ENCODE measurements at places on chromosomes 7 and 10.

- DNase-seq = no peak
Measured at GRCh38 chr7:53205006-53205405, 169.6 kb downstream of the POM121L12 start.

- no peak for DNase-seq
Measured at GRCh38 chr7:80613519-80613918, 24.9 kb upstream of the CD36 start.

GRCh38 chr10:89548673-89549072, 13.3 kb upstream of the SLC16A12 start:
- DNase-seq = no peak

GRCh38 chr10:26837139-26837538, 23.6 kb downstream of the ABI1 start:
- no peak for DNase-seq

- DNase-seq = no peak
Measured at GRCh38 chr7:45646207-45646821, 72.1 kb downstream of the ADCY1 start.

- no peak for DNase-seq
Measured at GRCh38 chr10:129323879-129324278, 143.2 kb upstream of the MGMT start.

GRCh38 chr10:123496996-123497660, 169.0 kb upstream of the GPR26 start:
- DNase-seq = no peak

- no peak for DNase-seq
Measured at GRCh38 chr10:2256241-2256640, 518.9 kb upstream of the ADARB2 start.

GRCh38 chr10:34567659-34568253, 247.3 kb downstream of the PARD3 start:
- no peak for DNase-seq

- DNase-seq = no peak
Measured at GRCh38 chr10:48249763-48250351, 24.6 kb downstream of the FRMPD2 start.

DNA sequence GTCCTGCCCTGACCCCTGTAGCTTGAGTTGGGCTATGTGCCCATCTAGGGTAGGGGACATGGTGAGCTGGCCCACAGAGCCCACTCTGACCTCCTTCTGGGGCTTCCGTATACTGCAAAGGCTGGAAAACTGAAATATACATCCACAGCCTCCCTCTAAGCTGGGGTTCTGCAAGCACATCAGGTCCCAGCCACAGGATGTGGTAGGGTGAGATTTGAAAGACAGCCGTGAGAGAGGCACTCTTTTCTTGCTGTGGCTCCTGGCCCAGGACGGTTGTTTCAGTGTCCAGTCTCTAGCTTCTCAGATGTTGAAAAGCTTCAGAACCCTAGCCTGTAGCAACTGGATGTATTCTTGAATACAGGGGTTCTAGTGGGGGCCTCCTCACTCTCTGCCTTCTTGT, 60.1 kb upstream of the ADRB1 start:
- DNase-seq = no peak

DNA sequence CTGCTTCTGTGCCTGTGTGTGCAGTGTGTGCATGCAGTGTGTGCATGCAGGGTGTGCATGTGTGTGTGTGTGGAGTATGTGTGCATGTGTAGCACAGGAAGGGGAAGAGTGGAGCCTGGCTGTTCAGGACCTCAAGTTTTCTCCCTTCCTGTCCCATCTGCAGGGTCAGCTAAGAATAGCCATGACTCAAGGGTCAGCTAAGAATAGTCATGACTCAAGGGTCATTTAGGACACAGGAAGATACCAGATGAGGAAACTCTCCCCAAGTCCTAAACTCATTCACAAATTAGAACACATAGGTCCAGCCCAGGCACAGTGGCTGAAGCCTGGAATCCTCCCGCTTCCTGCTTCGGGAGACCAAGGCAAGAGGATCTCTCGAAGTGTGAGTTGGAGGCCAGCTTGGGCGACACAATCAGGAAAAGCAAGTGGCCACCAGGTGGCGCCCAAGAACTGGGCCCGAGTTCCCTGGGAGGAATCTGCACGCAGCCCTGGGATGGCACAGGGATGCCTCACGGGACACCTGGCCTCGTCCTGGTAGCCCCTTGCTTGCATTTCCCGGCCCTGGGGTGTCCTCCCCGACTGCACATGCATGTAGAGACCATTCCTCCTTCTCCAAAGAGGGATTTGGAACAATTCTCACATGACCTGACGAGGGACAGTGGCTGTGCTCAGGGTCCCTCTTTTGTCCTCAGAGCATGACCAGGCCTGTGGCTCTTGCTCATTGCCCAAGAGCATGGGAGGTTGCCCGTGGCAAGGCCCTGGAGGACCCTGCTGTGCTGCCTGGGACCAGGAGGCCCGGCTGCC, 21.4 kb upstream of the VOPP1 start:
- peak; percentile 41 for DNase-seq

DNA sequence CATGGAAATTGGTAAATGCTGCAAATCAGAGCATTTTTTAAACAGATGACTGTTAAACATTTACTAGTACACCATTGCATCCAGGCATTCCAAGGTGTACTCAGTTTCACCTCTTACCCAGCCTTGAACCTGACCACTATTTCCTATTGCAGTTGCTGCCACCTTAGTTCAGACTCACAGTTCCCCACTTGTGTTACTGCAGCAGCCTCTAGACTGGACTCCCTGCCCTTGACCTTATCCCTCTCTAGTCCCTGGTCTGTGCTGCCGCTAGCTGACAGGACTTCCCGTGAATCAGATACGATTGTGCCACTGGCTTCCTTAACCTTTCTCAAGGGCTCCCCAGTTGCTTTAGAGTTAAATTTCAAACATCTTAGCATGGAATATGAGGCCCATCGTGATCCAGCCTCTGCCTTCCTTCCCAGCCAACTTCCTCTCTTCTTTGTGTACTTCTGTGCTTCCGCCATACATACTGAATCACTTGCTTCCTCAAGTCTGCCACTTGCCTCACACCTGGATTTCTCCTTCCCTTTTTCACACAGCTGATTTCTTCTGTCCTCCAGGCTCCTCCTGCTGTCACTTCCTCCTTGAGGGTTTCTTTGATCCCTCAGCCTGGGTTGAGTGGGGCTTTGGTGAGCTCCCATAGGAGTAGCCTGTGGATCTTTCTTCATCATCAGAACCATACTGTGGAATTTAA, 118.7 kb upstream of the GJD4 start:
- DNase-seq = no peak

GRCh38 chr7:93957767-93958166, 36.2 kb downstream of the GNG11 start:
- DNase-seq = no peak

DNA sequence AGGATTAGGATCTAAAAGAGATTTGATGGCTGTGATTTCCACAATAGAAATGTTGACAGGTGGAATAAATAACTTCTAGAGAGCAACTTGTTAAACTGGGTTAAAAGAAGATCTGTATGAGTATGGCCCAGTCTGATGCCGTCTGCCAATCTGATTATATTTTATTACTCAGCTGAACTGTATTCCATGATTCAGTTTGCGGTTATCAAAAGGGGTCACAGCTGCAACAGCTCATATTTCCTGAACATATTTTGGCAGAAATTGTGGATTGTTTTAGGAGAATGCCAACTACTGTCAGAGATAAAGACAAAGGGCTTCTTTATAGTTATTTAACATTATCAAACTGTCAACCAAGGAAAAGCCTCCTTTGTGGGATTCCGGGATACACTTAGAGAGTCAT, 244.8 kb upstream of the MINDY3 start:
- DNase-seq = no peak

DNA sequence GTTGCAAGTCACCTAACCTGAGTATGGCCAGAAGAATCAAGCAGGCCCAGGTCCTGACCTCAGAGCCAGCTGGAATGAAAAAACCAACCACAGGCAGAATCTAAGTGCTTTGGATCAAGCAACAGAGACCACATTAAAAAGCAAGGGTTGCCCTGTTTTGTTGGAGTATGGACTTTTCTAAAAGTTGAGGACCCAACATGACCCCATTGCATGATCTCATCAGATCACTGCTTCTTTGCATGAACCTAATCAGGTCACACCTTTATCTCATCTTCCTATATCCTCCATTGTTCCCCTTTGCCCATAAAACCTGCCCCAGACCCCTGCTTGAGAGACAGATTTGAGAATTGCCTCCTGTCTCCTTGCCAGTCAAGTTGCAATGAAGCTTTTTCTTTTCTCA, 11.6 kb upstream of the SNX10 start:
- no peak for DNase-seq

GRCh38 chr10:606762-607544, 82.5 kb downstream of the DIP2C start:
- no peak for DNase-seq

GRCh38 chr7:24574386-24574785, 1.1 kb downstream of the PALS2 start:
- DNase-seq = no peak

DNA sequence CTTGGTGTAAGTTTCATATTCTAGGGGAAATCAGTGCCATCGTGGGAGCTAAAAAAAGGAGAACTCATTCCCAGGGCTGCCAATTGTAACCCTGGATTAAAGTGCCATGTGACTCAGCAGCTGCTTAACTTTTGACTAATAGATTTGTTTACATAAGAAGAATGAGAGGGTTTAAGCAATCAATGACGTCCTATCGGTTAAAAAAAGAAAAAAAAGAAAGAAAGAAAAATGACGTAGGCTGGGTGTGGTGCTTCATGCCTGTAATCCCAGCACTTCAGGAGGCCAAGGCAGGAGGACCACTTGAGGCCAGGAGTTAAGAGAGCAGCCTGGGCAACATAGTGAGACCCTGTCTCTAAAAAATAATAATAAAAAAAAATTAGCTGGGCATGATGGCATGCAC, 116.2 kb upstream of the AFAP1L2 start:
- DNase-seq = no peak

DNA sequence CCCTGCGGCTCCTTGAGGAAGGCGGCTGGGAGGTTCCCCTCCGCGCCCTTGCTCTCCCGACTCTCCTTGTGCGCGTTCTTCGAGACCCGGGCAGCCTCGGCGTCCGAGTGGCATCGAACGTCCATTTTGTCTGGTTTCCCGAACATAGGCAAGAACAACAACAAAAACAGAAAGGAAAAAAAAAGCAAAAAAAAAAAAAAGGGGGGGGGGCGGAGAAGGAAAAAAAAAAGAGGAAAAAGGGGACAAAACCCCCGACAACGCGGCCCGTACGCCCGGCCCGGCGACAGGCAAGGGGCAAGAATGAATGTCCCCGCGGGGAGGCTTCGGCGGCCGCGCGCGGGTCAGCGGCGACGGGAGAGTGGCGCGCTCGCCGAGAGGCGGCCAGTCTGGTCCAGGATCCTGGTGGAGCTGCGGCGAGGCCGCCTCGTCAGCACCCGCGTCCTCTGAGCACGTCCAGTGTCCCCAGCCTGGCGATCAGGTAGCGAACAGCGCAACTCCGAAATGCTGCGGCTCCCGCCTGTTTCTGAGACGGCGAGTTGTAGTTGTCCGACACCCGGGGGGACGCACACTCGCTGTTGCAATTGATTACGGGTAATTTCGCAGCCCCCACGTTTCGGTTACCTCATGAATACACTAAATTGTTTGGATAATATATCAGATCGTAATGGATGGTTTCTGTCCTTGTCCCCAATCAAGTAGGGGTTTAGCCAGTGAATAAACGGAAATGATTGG, at the start of gene VAX1:
Gene VAX1 (minus strand): TSS at position 360 of the 732 bp plus-strand sequence. CDS start 214 bp downstream, at position 146.
- DNase-seq = no peak

DNA sequence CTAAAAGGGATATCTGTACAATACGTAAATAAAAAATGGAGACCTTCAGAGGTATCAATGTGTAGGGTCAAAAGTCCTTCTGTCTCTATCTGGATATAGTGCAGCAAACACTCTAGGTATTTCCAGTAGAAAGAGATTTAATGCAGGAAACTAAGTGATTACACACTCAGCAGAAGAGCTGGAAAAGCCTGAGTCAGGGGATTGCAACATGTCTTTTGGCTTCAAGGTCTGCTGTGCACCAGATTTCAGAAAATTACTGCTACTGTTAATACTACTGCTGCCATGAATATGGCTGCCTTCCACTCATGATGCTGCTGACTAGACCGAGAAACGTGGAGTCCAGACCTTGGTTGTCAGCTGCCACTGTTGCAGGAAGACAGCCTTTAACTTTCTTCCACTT, 94.9 kb upstream of the DLX6 start:
- DNase-seq = no peak

DNA sequence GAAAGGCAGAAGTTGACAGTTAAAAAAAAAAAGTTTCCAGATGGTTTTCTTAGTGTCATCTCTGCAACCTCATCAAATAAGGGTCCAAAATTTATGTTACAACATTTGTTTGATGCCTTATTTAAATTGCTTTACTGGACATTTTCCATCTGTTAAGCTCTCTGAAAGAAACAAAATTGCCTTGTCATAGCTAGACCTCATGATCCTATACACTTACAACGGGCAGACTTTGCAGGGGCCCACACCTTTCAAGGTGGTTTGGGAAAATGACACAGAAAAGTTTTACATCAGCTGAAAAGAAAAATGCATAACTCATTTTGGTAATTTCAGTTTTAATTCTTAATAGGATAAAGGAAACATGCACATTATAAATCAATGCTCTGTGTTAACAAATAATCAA, 1.4 kb upstream of the TES start:
- no peak for DNase-seq

- DNase-seq = no peak
Measured at GRCh38 chr7:123643495-123644441, 11.9 kb upstream of the LMOD2 start.

DNA sequence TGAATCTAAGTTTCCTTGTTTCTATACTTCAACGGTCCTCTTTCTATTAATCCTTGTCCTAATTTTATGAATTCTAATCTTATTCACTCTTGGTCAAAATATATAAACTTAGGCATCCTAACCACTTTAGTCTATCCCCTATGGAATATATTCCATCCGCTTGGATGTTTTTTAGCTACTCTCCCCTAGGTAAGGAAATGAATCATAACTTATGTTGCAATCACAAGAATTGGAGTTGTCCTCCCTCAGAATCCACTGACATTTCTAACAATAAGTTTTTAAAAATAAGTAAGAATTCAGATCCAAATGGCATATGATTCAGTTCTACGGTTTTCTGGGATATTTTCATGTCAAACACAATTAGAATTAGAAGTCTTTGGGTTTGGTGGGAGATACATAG, 1081.6 kb downstream of the SORCS1 start:
- DNase-seq = no peak

DNA sequence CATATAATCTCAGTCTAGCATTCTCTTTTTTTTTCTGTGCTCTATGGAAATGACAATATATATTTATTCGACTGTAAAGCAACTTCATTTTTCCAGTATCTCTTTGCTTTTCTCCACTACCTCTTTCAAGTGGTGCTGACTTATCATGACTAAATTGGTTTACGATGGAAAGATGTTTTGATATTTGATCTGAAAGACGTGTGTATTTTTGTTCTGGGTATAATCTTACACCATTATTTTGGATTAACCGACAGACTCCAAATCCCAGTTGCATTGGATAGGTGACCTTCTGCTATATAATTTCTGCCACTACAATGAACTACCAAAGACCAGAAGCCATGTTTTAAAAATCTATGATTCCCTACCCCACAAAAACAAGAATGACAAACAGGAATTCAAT, 380.5 kb upstream of the NFE2L3 start:
- no peak for DNase-seq

- no peak for DNase-seq
Measured at GRCh38 chr10:697097-697875, 7.8 kb upstream of the DIP2C start.

GRCh38 chr10:97759158-97759887, 12.5 kb downstream of the SFRP5 start:
- peak; percentile 25 for DNase-seq

Measured in stimulated activated CD4-positive, alpha-beta T cell treated with anti-CD3 and anti-CD28 coated beads, TNF-alpha, amount 100 ng/mL, for 1 hour (primary cell).